Smooth muscle cell of the brain vasculature (primary cell): ENCODE measurements at places on chromosomes 5 and 9.

DNA sequence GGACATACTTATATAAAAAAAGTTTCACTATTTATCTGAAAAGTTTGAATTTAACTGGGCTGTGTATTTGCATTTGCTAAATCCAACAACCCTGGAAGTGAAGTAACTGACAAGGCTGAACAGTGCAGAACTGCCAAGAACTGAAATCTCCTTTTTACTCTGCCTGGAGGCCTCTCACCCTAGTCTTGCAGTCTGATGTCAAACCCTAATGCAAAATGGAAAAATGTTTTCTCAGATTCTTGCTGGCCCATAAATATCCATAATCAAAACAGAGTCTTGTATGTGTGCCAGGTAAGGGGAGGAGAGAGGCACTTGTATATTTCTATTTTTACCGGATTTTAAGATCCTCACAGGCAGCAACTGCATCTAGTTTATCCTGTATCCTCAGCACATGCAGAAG lies 432.7 kb upstream of the KLF4 start:
- no peak for DNase-seq

DNA sequence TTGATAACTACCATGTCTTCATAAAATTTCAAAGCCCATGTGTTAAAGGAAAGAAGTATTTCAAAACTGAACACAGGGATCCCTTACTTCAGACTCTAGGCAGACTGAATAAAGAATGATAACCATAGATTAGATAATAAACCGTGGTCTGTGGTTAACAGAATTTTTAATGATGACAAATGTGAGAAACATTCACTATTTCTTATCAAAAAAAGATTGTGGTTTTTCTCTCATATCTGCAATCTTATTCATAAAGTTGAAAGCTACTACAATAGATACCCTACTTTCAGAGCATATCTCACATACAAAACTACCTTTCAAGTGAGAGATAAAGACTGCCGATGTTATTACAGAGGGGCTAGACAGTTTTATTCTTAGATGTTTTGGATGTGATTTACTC lies 816.8 kb upstream of the DMAC1 start:
- DNase-seq: no peak

DNA sequence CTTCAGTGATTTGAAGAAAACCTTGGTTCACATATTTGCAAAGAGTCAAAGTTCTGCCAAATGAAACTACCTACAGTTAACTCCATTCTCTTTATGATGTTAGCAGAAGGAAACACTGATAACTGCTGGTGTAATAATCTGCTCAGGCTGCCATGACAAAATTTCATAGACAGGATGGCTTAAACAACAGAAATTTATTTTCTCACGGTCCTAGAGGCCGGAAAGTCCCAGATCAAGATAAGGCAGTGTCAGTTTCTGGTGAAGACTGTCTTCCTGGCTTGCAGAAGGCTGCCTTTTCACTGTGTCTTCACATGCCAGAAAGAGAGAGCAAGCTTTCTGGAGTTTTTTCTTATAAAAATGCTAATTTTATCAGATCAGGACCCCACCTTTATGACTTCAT lies 102.4 kb upstream of the PARP8 start:
- no peak for DNase-seq

- no peak for DNase-seq
Measured at GRCh38 chr9:24189986-24190385, 355.7 kb downstream of the IZUMO3 start.

- DNase-seq: no peak
Measured at GRCh38 chr9:102669220-102669619, 325.9 kb upstream of the CYLC2 start.

DNA sequence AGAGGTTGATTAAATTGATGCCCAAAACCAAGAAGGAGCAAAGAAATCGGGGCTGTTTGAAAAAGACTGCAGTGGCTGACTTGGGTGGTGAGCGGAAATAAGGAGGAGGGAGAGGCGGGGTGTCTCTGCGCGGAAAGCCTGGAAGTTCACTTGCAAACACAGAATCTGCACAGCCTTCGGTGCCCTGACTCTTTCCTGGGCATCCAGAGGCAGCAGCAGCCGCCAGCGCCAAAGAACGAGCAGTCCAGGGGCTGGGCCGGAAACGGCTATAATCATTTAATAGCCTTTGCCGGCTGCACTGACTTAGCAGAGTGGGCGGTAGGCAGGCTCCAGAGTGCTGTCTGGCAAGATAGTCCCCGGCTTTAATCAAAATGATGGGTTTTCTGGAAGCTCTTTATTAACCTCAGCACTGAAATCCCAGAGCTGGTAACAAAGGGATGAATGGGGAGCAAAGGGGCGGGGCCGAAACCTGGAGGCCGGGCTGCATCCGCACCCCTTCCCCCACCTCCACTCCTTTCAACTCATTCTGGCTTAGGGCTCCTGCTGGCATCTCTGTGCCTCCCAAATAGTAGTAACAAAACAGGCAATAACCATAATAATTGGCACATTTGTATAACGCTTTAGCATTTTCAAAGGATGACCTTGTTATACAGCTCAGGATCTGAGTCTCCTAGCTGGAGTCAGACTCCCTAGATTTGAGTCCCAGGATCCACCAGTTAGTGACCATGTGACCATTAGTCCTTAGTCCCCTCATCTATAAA lies 35.7 kb downstream of the PCDHAC2 start:
- DNase-seq: no peak

- no peak for DNase-seq
Measured at GRCh38 chr5:54616031-54616430, 98.5 kb downstream of the SNX18 start.

- DNase-seq: no peak
Measured at GRCh38 chr9:19975499-19975898, 186.7 kb upstream of the SLC24A2 start.

GRCh38 chr9:129954868-129955550 lies 88.0 kb downstream of the FNBP1 start:
- DNase-seq: no peak

- DNase-seq: no peak
Measured at GRCh38 chr5:142670804-142671203, 15.1 kb downstream of the FGF1 start.

DNA sequence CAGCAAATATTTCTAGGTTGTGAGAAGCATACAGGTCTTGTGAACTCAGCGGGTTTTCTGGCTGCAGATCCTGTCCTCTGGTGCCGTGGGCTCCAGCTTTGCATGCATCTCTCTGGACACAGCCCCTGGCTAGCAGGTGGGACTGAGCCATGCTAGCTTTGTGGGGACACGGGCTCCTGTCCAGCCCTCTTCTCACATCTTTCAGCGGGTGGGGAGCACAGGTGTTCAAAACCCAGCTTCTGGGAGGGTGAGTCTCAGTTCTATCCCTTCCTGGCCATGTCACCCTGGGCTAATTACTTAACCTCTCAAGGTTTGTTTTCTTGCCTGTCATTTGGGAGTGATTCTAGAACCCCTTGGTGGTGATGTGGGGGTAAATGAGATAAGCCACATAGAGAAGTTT lies 162.3 kb downstream of the ICE1 start:
- no peak for DNase-seq

DNA sequence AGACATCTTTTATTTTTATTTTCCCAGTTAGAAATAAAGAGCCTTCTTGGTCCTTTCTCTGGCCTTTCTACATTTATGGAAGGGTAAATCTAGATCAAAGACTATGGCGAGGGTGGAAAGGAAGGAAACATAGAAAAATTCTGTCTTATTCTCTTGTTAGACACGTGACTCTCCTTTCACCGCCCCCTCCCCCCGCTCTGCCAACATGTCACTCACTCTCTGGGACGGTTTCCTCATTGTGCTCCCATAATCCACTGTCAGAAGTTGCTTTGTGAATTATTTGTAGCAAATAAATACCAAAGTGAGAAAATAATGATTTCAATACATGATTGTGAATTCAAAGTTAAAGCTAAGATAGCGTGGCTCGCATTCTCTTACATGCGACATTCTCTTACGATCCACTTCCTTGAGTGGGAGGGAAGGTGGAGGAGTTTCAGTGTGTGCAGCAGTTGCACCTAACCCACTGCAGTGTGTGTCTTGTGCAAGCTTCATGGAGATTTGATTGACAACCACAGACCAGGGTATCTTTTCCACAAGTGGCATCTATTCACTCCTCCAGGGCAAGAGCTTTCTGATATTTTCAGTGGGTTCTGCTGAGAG lies 423.0 kb upstream of the KIF2A start:
- no peak for DNase-seq

GRCh38 chr9:29297592-29297991 lies 1724.3 kb upstream of the C9orf72 start:
- DNase-seq: no peak

DNA sequence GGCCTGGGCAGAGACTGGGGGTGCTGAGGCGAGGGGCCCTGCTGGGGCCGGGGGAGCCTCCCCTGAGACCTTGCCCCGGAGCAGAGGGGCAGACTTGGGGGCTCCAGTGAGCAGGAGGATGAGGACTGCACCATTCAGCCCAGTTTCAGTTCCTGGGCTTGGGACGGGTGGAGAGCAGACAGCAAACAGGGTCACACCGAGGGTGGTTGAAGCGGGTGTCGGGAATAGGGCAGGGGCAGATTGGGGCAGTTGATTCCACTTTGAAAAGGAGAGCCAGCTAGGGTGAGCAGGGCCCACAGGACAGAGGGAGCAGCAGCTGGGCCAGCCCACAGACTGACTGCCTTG lies 4.5 kb downstream of the GRK6 start:
- no peak for DNase-seq

GRCh38 chr9:17631396-17631795 lies 52.5 kb downstream of the SH3GL2 start:
- DNase-seq: no peak

- no peak for DNase-seq
Measured at GRCh38 chr5:33321026-33321425, 119.7 kb upstream of the TARS1 start.

GRCh38 chr9:87213948-87214347 lies 266.6 kb upstream of the GAS1 start:
- no peak for DNase-seq

GRCh38 chr5:25006734-25007133 lies 362.0 kb upstream of the CDH10 start:
- no peak for DNase-seq

DNA sequence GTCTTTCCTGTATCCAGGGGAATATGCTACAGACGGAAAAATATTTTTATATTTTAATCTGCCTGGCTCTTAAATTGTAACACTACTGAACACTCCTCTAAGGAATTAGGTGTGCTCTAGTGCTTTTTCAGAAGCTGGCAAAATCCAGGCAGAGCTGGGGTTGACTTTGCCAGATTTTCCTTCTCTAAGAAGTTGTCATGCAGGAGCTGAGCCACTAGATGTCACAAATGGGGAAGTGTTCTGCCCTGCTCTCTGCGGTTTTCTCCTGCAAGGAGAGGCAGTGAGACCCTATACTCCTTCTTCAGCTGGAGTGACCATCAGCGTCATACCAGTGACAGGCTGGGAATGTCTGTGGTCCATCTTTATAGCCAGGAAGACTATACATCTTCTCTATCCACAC lies 112.5 kb downstream of the HAPLN1 start:
- DNase-seq: no peak

DNA sequence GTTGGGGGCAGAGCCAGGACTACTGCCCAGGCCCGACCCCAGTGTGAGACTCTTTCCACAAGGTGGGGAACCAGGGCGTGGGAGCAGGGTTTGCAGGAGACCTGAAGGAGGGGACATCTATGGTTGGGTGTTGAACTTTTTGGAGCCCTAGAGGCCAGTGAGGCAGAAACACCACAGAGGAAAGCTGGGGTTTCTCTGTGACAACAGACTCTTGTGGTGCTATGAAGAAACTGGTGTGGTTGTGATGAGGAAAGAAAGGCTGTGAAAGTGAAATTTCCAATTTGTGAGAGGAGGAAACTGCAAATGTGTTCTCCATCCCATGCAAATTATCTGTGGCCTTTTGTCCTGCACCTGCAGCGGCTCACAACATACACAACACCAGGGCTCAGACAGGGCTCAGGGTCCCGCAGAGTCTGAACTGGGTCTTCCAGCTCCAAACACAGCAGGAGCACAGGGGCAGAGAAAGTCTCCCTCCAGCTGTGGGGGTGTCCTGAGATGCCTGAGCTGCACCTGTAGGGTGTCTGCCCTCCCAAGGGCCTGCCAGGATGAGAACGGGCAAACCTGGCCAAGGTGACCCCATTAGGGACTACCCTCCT lies 51.4 kb upstream of the GRHPR start:
- DNase-seq: no peak

- no peak for DNase-seq
Measured at GRCh38 chr5:178537467-178538371, 52.5 kb downstream of the COL23A1 start.

DNA sequence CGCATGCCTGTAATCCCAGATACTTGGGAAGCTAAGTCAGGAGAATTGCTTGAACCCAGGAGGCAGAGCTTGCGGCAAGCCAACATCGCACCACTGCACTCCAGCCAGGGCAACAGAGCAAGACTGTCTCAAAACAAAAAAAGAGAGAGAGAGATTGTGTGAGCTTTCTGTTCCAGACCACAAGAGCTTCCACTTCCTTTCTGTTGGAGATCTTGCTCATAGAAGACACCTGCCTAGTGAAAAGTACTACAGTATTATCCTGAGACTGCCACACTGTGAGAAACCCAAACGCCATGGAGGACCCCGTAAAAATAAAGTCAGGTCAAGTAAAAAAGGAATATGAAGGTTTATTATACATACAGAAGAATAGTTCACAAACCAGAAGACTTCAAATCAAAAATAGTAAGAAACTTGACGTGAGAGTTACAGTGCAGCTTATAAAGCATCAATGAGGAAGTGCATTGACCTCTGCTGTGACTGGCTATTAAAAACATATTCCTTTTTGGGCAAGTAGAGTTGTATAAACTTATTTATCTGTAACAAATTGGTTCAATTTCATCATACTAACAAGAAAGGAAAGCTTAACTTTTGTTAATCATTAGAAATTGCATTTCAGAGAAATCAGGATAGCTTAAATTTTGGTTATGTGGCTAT lies 4.3 kb upstream of the EMB start:
- DNase-seq: no peak

DNA sequence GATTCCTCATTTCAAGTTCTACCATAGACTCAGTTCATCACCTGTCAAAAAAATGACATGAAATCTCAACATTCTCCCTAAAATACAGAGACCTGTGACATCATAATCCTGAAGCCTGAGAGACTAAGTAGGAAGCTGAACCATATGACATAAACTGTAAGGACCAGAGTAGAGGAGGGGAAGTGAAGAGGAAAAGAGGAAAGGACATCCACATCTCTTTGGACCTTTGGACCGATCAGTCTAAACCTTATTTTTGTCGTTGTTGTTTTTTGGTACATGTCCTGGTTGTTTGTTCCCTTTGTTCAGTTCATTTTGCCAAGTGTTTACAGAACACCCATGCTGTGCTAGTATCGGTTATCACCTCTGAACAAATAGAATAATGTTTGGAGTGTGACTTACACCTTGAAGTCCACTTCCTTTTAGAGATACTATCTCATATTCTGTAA lies 41.9 kb downstream of the LURAP1L start:
- no peak for DNase-seq
